ENCODE measurements at places on chromosomes 11 and 22. TPM values are rescaled to one million over a fixed set of nuclear protein-coding genes. Genes with fewer than 3 reads are reported as not detected.

Gene PTPRCAP
- 197 TPM for total RNA-seq

Gene PPFIA1
- 19.1 TPM for total RNA-seq

Gene NCR3LG1
- total RNA-seq: 0.18 TPM

Gene CRYAB
- not detected for total RNA-seq

Gene OR5A1
- not detected for total RNA-seq

Gene OR2D2
- not detected for total RNA-seq

Gene CENATAC
- total RNA-seq: 19.0 TPM

Gene OR6A2
- total RNA-seq: not detected

DNA sequence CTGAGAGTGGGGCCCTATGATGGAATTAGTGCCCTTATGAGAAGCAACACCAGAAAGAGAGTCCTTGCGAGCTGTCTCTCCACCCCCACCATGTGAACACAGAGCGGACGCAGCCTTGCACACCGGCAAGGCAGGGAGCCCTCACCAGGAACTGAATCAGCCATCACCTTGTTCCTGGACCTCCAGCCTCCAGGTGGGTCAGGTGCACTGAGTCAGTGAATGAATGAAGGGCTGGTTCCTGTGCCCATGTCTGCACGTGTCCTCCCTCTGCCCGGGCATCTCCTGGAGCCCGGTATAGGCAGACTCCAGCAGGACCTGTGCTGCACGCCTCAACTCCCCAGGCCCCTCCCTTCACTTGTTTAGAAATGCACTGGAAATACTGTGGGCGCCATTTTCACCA is 54.9 kb downstream of the LINC01488 start:
- DNase-seq: no peak

DNA sequence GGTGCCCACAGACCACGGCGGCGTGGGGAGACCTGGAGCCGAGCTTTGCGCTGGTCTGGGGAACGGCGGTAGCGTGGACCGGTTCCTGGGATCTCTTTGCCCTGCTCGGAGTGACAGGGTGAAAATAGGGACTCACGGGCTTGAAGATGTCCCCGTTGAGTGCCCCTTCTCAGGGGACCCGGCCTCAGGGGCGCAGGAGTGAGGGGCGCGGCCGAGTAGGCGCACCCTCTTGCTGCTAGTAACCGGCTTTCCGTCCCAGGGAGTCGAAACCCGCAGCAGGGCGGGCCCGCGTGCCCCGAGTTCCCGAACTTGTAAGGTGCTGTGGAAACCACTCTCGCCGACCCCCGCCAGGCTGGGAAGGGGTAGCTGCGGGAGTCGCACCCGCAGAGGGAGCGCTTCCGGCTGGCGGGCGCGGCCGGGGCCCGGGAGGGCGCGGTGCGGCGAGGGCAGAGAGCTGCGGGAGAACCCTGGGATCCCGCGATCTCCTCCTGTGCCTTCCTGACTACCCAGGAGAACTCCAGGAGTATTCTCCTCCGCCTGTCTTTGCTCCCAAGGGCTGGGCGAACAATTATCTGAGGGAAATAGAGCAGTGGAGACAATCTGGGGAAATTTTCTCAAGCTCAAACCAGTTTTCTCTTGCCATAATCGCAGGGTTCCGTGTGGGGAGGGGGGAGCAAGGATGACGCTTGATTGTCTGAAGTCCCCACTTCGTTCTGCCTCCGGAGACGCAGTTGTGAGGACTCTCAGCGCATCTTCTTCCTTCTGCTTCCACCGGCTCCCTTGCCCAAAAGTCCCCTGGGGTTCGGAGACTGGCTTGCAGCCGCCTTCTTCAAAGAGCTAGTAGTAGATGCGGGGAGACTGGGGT is 666 bp downstream of the NELL1 start:
- DNase-seq: no peak

- DNase-seq: no peak
Observed at GRCh38 chr11:102608699-102609098, 16.4 kb downstream of the MMP20 start.

DNA sequence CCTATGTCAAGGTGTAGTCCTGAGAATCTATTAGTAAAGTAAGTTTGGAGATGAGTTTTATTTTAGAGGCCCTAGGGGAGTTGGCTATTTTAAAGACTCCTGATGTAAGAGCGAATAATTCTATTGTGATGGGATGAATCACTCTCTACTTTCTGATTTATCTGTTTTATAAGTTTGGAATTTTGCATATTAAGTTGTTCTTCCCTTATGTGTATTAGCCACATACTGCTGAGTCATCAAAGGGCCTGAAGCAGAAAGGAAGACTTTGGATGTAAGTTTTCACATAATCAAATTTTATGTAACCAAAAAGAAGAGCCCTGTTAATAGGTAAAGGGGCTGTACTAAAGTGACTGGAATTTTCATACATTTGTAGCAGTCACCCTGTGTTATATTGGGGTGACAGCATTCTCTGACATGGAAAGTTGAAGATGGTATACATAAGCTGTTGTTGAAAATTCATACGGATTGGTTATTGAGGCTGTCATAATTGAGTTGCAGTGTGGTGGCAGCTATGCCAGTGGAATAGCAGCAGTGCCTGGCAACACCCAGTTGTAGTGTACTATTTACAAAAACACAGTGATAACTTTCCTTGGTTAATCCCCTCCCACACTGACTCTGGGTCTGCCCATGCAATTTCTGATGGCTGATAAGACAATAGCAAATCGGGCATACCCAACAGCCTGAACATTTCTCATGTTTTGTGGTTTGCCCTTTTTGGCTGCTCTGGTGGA is 90.6 kb upstream of the NTM start:
- DNase-seq: no peak

- DNase-seq: no peak
Observed at GRCh38 chr11:81104051-81104450, 1629.6 kb downstream of the FAM181B start.

DNA sequence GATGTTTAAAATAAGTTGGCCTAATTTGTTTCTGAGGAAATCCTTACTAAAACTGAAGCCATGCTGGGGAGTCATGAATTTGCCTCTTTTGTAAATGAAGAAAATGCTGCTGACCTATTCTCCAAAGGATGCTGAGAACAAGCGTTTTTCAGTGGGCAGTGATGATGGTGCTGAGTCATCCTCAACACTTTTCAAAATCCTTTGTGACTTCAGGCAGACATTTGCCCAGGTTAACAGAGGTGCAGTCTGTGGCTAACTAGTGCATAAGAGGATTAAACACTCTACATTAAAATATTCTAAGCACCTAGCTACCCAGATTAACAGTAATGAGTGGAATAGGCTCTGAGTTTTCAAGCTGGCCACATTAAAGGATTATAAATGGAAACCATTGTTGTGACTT is 509.0 kb downstream of the DLG2 start:
- no peak for DNase-seq

GRCh38 chr22:26995235-26995634 is 337.8 kb downstream of the MIAT start:
- no peak for DNase-seq

DNA sequence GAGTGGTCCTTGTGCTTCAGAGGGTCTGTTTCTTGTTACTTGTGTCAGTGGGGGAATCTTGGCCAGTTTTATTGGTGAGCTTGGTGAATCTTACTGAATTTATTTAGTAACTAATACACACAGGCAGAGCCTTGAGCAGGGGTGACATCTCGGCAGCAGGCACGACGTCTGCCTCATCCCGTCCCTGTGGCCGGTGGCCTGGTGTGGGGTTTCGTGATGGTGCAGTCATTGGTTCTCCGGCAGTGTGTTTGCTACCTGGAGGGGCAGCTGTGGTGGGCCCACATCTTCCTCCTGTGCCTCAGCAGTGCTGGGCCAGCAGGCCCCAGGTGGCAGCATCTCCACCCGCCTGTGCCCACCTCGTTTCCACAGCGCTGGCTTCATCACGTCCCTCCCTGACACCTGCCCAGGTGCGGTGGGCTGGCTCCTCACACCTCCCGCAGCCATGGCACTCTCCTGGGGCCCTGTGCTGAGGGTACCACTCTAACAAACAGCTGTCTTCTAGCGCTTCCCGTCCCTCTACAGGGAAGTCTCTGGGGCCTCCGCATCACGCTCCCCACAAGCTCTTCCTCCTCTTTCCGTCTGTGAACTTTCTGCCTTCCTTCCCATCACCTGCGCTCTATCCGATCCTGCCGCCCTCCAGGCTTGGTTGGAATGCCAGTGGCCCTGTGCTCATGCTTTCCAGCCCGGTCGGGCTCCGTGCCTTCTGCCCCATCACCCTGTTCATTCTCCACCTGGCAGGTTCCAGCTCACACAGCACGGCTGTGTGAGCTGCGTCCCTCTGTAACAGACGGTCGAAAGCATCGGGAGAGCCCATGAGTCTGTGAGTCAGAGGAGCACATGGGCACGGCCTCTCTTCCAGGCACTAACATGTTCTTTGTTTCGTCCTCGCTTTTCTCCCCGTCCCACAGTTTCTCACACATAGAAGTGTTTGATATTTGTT is 203.4 kb downstream of the TBC1D22A start:
- DNase-seq: no peak

- DNase-seq: no peak
Observed at GRCh38 chr22:23109441-23109978, 32.3 kb downstream of the RSPH14 start.
